SK-N-MC (cell line): ENCODE measurements at places on chromosomes 11 and 22.

GRCh38 chr11:8110396-8110795, 29.4 kb downstream of the TUB start:
- no peak for DNase-seq

DNA sequence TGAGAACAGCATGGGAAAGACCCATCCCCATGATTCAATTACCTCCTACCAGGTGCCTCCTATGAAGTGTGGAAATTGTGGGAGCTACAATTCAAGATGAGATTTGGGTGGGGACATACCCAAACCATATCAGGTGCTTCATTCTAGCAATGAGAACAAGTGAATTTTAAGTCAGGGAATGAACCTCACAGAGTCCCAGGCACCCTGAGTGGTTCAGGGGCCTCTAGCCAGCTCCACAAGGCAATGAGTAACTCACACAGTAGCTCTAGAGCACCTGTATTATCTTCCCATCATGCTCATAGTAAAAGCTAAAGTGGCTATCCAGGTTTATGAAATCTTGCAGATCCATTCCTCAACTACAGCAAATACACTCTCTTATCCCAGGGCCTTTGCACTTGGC, 13.1 kb upstream of the ACCSL start:
- no peak for DNase-seq

DNA sequence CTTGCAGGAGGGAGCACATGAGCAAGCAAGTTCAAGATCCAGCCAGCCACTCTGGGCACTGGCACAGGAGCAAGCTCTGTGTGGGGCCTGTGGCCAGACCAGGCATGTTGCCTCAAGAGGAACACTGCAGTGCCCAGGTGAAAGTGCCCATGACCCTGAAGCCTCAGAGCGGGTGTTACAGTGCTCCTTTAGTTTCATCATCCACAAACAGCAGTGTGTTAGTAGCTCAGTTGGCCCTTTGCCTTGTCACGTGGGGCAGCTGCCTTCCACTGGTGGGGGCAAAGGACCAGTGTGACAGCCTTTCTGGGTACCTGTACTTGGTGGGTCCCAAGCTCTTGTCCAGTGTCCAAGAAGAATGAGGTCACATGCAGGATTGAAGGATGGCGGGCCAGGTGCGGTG, 3.0 kb upstream of the EI24 start:
- no peak for DNase-seq

DNA sequence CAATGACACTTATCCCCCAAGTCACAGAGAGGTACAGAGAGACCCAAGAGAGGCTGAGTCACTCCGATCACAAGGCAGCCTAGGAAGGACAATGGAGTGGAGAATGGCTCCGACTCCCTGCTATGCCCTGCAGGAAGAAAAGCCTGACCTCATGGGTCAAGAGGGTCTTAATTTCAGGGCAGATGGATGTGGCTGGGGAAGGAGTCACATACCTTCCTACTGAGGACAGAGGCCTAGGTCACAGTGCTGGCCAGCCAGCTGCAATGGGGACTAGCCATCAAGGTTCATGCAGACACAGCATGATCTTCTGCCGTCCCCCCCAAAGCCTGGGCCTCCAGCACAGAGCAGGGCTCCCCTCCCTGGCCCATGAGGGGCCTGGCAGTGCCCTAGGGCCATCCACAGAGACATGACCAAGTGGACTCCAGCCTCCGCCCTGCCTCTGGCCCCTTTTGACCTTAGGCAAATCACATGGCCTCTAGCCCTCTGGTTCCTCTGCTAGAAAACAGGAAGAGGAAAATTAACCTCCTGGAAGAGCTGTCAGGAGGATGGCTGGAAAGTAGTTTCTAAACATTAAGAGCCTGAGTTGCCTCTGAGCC, 1.8 kb downstream of the ARRB1 start:
- no peak for DNase-seq

GRCh38 chr11:16099343-16099900, 256.9 kb downstream of the SOX6 start:
- DNase-seq, result peak; percentile 94

GRCh38 chr11:15286465-15286864, 171.7 kb downstream of the INSC start:
- DNase-seq, result no peak

DNA sequence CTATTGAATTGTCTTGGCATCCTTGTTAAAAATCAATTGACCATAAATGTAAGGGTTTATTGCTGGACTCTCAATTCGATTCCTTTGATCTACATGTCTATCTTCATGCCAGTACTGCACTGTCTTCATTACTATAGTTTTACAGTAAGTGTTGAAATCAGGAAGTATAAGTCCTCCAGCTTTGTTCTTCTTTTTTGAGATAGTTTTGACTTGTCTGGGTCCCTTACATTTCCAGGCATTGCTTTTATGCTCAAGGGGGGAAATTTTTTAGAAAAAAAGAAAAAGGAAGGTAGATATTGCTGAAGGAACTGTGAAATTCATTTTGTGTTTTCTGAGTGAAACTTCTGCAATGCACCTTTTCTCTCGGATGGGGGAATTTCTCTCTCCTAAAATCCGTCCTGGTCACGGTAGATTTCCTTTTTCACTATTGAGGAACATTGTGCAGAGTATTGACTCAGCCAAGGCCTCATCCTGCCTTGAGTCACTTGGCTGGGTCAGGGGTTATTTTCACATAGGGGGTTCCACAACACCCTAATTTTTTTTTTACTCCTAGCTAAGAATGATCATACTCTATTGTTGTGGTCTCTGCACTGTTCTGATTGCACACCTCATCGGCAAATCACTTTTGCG, 2.8 kb upstream of the ACER3 start:
- DNase-seq, result no peak

DNA sequence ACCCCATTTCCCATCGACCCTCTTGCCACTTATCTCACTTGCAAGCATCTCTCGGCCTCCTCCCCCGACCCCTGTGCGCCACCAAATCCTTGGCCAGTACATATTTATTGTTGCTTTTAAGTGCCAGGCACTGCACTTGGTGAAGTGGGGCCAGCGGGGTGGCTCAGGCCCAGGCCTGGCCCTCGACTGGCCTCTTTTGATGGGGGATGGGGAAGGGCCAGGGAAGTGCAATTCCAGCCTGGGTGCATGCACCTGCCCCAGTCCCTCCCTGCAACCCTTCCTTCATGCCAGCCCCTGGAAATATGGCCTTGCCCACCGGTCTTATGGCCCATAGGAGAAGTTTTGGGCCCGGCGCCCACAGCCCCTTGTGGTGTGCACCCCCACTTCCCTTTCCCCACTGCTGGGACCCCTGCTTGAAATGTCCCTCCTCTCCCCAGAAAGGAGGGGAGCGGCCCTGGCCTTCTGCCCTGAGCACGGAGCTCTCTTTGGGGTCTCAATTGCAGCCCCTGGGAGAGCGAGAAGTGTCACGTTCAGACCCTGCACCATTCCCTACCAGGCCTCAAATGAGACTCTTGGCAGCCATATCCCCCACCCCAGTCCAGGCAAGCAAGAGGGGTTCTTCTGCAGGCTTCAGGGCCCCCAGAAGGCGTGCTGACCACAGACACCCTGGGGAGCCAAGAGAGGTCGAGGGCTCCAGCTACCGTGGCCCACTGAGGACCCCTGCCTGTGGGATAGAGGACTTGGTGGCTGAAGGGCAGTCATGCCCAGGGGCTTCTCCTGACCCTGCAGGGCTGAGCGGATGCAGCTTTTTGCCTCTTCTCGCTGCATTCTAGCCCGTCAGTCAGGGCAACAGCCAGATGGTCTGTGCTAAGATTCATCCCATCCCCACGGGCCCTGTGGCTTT, 961 bp downstream of the SUSD2 start:
- DNase-seq, result no peak

DNA sequence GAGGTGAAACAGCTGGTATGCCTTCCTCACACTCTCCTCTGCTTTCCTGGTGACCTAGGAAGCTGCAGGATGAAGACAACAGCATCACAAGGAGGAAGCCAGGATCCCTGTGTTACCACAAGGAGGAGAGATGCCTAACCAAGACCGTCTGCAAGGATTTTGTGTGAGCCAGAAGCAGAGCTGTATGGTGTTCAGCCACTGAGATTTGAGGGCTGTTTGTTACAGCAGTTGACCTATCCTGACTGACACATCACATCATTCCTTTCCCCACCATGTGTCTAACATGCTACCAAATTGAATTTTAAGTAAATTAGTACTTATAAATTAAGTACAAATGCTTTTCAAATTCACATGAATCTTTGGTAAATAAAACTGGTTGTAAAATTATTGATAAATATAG, 8.9 kb upstream of the CHKA start:
- no peak for DNase-seq

- DNase-seq, result no peak
These were observed 52.6 kb downstream of the CLTCL1 start for GRCh38 chr22:19238900-19239299.

DNA sequence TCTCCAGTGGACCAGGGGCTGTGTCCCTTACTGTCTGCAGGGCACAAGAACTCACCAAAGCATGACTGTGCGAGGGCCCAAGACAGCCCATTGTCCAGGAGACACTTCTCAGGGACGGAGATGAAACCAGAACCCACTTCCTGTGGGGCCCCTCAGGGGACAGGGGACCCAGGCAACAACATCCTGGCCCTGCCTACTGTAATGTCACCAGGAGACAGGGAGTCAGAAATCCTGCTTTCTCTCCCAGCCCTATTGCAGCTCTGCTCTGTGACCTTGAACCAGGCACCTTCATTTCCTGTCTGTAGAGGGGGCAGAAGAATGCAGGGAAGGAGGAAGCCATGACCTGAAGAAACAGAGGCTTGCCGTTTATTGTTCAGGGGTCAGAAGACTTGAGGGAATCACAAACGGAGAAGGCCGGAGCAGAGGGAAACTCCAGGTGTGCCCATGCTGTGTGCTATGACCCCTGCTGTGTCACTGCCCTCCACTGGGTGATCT, 98.0 kb downstream of the NAT10 start:
- DNase-seq, result no peak

GRCh38 chr11:117917591-117918151, 11.5 kb downstream of the TMPRSS13 start:
- no peak for DNase-seq

- no peak for DNase-seq
These were observed 69.5 kb upstream of the MYO18B start for GRCh38 chr22:25672289-25673084.

DNA sequence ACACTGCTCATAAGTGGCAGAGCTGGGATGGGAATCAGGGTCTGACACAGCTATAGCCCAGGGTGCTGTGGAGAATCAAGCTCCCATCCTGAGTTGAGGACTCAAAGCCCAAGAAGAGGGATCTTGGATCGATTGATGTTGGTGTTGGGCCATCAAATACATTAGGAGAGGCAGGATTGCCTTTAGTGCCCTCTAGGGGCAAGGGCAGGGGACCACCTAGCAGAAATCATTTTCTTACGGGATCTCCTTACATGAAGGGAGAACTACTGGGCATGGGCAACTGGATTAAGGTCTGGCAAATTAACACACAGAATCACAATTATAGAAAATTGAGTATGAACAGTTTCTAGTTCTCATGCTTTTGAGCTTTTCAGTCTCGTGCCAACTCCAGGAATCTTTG, 24.9 kb upstream of the EMSY start:
- DNase-seq, result no peak

DNA sequence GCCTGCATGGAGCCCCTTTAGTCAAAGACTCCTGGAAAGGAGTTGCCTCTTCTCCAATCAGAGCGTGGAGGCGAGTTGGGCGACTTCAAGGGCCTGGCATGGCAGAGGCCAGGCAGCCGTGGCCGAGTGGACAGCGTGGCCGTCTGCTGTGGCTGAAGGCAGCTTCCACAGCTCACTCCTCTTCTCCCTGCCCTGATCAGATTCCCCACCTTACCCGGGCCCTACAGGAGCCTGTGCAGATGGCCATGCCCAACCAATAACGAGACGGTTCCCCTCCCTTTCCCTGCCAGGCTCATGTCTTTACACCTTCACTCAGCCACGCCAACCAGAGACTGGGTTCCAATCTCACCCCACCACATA, 20.0 kb upstream of the SLC22A12 start:
- no peak for DNase-seq
